ENCODE measurements at places on chromosomes 7 and 10. TPM values are rescaled to one million over a fixed set of nuclear protein-coding genes. Genes with fewer than 3 reads are reported as not detected.

- DNase-seq: no peak
Measured at GRCh38 chr10:113100281-113100680, 150.2 kb downstream of the TCF7L2 start.

DNA sequence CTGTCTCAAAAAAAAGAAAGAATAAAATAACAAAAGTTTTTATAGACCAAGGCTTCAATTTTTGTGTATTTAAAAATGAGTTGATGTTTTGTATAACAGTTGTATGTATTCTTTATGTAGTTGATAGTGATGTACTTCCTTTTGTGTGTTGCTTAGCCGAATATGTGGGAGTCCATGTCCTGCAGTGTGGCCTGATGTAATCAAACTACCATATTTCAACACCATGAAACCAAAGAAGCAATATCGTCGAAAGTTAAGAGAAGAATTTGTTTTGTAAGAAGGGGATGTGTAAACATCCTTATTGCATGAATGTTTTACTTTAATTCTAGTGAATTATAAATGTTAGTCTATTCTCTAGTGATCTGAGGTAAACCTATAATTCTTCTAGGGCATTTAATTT, 56.6 kb downstream of the MPLKIP start:
- DNase-seq: no peak

GRCh38 chr7:597348-598178, 77.9 kb upstream of the PDGFA start:
- no peak for DNase-seq

DNA sequence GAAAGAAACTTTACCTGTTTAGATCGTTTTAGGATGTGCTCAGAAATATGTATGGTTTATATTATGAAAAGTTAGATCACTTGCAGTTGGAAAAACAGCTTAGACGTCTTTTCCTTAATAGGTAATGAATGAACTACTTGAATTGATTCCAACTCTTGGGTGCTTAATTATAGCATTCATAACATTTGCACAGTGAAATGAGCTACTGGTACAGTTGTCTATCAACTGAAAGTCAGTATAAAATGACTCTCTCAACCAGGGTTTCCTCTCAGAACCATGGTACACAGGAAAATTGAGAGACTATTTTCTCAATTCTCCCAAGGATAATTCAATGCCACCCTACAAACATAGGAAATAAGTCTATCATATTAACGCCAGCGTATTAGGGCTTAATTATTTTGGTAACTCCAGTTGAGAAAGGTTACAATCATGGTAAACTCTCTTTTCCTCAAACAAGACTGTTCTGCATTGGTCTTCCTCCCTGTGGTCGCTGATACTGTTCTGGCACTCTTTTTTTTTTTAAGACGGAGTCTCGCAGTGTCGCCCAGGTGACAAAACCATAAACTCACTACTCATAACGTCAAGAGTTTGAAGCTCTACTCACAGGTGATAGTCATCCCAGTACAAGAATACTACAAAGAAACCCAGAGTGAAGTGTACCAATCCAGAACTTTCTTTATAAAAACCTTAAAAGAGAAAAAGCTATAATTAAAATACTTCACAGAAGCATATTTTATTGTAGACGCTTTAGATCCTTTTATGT, 2.0 kb downstream of the ANLN start:
- DNase-seq: peak; percentile 31

GRCh38 chr7:155260498-155260872, 37.2 kb upstream of the INSIG1 start:
- no peak for DNase-seq

GRCh38 chr7:78842068-78842467, 611.4 kb downstream of the MAGI2 start:
- DNase-seq: no peak

GRCh38 chr10:126421756-126422256, 33.5 kb upstream of the ADAM12 start:
- DNase-seq: no peak

DNA sequence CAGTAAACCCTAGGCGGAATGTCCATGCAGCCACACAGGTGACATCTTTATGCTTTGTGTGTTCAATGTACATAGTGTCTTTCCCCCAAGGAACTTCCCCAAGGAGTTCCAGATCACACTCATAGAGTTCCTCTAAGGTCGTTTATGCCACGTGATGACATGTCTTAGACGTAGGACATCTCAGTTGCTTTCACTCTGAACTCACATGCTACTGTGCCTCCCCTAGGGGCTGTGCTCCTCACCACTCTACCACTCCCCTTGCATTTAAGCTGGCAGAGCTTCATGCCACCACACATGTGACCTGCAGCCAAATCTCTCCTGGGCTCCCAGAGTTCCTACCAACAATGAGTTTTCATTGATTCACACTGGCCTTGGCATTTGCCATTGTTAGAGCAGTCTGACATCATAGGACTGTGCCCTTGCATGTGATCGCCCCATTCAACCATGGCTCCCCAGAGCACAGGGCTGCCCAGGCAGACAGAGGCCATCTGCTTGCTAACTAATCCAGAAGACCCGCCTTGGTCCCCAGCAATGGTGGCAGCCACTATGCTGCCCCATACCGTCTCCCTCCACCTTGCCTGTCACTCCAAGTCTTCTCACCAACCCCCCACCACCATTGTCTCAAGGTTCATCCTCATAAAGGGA, 95.3 kb upstream of the MACROH2A2 start:
- DNase-seq: no peak

GRCh38 chr10:43000651-43001426, 76.0 kb upstream of the RET start:
- no peak for DNase-seq

- no peak for DNase-seq
Measured at GRCh38 chr10:35887685-35888084, 245.6 kb upstream of the FZD8 start.

- DNase-seq: no peak
Measured at GRCh38 chr7:121182902-121183301, 145.9 kb upstream of the WNT16 start.

DNA sequence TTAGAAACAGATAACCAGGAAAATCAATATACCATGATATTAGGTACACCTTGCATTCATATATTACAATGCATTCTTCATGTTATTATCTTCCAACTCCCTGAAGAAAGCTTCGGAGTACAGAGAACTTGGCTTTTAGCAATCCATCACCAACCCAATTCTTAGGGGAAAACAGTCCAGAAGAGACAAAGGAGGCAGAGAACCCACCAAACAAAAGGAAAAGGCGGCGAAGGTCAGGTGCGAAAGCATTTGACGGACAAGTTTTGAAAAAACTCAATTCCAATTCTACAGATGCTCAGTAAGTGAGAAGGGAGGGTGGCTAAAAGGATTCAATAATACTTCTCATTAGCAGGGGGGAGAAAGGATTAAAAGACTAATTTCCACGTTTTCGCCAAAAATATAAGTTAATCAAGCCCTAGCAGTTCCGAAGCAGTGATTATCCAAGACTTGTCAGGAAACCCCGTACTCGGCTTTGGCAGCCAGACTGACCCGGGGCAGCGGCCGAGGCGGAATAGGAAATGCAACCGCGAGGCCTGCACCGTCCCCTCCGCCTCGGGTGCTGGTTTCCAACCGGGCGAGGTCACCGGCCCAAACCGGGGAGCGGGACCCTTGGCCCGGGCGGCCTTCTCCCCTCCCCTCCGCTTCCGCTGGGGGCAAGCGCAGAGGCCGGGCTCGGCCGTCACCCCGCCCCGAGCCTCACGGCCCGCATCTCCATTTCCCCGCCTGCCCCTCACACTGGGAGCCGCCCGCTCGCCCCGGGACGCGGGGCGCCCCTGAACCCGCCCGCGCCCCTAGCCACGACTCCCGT, 747 bp downstream of the GDI2 start:
- peak; percentile 54 for DNase-seq

Gene CALCR
- 0.04 TPM for polyA plus RNA-seq

Gene ATP5F1C
- polyA plus RNA-seq: 233 TPM

Gene ANLN
- 1.4 TPM for polyA plus RNA-seq

Gene CLRN3
- 0.12 TPM for polyA plus RNA-seq

Gene PIK3CG
- 0.61 TPM for polyA plus RNA-seq

Gene POU6F2
- polyA plus RNA-seq: 0.08 TPM

Gene TIAL1
- 53.9 TPM for polyA plus RNA-seq

Measured in lung (tissue), 17 donors.